ENCODE measurements at places on chromosomes 4 and X.

GRCh38 chr4:130922955-130923354 lies 1827.0 kb downstream of the C4orf33 start:
- no peak overlapping the region for H3K27ac ChIP-seq
- no peaks in the 10 kb centered on the region for H3K4me1 ChIP-seq

GRCh38 chr4:165872461-165873297 lies at the start of gene TLL1:
Gene TLL1, plus strand, starts transcription at chr4:165873237. Its CDS starts 668 bp downstream, at chr4:165873905.
- H3K27ac ChIP-seq: no peak within 1 kb of the TSS
- H3K4me3 ChIP-seq: no peak within 1 kb of the TSS
- H3K27me3 ChIP-seq: no peaks in the 10 kb centered on the region

DNA sequence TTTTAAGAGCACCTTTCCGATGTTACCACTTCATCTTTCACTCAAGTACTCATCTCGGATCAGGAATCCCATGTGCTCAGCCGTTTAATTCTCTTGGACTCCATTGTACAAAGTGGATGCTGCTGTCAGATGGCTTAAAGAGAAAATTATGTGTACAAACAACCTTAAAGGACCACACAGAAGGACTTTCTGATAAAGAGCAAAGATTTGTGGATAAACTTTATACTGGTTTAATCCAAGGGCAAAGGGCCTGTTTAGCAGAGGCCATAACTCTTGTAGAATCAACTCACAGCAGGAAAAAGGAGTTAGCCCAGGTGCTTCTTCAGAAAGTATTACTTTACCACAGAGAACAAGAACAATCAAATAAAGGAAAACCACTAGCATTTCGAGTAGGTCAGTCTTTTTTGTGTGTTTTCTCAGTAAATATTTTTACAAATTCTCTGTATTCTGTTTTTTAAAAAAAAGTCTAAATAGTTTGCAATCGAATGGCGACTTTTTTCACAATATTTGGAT lies 20.1 kb downstream of the MMAA start:
- H3K27ac ChIP-seq: no peak overlapping the region
- no peak for DNase-seq
- H3K4me3 ChIP-seq: no peak overlapping the region

DNA sequence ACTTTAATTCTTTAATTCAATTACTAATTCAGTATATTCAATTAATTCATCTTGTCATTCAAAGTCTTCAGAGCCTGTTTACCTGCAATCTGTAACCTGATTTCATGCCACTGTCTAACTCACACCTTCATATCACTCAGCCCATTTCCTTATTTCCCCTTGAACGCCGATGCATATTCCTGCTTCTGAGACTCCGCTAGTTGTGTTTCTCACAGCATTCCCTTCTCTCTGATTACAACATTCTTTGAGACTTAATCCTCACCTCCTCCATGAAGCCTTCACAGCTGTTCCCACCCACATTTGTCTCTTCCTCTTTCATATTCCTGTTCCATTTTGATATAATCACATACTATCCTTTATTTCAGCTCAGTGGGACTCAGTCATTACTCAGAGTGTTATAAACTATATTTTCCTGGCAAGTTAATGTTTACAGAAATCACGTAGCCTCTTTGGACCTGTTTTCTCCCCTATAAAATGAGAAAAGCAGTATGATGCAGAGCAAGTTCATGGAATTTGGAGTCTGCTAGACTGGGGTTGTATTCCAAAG lies 69.0 kb downstream of the MAP9 start:
- no peak overlapping the region for H3K27ac ChIP-seq
- DNase-seq: no peak

DNA sequence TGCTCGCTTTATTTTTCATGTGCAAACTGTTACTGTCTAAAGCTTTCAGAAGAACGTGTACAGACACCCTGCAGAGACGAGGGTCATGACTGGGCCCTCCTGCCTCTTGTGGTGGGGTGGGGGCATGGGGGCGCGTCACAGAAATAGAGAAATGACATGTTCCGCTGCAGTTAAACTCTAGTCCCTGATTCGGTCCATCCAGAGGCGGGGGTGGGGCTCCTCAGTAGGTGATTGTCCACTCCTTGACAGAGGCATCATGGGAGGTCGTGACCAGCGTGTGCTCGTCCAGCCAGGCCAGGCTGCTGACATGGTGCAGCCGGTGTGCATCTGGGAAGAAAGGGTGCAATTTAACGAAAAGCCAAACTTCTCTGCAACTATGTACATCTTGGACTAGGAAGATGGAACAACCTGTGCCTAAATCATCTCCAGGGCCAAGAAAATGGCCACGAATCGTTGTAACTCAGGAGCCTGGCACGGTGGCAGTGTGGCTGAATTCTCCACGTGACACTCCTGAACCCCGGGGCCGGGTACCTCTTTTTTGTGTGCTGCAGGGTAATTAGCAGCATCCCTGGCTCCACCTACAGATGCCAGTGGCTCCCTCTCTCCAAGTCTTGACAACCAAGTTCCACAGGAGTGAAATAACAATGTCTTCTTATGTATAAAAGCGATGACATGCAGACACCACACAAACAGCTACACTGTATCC lies 41.3 kb downstream of the WDR1 start:
- H3K36me3 ChIP-seq: peaks cover 70% of the 10 kb centered on the region
- H3K4me3 ChIP-seq: no peak overlapping the region
- no peak for DNase-seq
- H3K27me3 ChIP-seq: no peaks in the 10 kb centered on the region
- H3K27ac ChIP-seq: no peak overlapping the region
- no peaks in the 10 kb centered on the region for H3K4me1 ChIP-seq

DNA sequence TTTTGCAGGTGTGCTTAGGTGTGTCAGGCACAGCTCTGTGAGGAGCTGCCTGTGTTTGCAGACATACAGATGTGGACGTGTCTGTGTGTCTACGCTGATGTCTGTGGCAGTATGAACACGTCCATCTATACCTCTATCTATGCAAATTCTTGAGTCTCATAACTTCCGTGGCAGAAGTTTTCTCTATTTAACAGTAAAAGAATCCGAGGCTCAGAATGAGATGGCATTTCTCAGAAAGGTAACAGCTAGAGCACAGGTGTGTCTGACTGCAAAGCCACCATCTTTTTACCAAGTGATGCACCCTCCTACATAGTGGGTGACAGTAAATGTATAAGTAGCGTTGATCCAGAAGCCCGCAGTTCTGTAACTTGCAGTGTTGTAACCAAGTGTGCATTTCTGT lies 39.9 kb upstream of the CYP4V2 start:
- H3K4me1 ChIP-seq: no peaks in the 10 kb centered on the region
- H3K27ac ChIP-seq: no peak overlapping the region
- no peak for DNase-seq
- peaks cover 7% of the 10 kb centered on the region for H3K27me3 ChIP-seq
- no peak overlapping the region for H3K4me3 ChIP-seq

GRCh38 chrX:133440081-133440796 lies 24.9 kb upstream of the GPC4 start:
- no peak overlapping the region for H3K4me3 ChIP-seq
- H3K27ac ChIP-seq: no peak overlapping the region
- no peak for DNase-seq
- H3K36me3 ChIP-seq: no peaks in the 10 kb centered on the region
- no peaks in the 10 kb centered on the region for H3K27me3 ChIP-seq

DNA sequence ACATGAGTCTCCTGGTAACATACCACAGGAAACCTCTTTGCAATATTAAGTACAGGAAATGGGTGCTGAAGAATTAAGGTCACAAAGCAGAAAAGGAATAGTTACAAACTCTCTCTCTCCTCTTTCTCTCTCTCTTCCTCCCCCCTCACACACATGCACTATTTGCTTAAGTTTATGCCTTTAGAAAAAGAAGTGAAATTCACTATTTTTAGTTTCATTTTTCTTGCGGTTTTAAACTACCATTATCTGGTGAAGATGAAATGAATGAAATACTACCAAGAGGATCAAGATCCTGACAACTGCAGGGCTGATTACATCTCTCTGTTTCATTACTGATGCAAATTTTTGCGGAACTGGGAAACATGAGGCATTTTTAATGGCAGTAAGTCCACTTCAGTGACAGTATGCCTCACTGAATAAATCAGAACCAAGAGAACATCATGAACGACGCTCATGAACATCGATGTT lies 64.3 kb upstream of the FTHL17 start:
- no peaks in the 10 kb centered on the region for H3K4me1 ChIP-seq
- no peak overlapping the region for H3K4me3 ChIP-seq
- H3K36me3 ChIP-seq: no peaks in the 10 kb centered on the region
- H3K27me3 ChIP-seq: no peaks in the 10 kb centered on the region

GRCh38 chrX:108353452-108353851 lies 84.8 kb downstream of the COL4A6 start:
- no peaks in the 10 kb centered on the region for H3K4me1 ChIP-seq
- no peaks in the 10 kb centered on the region for H3K36me3 ChIP-seq
- H3K27ac ChIP-seq: no peak overlapping the region
- DNase-seq: no peak
- H3K27me3 ChIP-seq: no peaks in the 10 kb centered on the region

DNA sequence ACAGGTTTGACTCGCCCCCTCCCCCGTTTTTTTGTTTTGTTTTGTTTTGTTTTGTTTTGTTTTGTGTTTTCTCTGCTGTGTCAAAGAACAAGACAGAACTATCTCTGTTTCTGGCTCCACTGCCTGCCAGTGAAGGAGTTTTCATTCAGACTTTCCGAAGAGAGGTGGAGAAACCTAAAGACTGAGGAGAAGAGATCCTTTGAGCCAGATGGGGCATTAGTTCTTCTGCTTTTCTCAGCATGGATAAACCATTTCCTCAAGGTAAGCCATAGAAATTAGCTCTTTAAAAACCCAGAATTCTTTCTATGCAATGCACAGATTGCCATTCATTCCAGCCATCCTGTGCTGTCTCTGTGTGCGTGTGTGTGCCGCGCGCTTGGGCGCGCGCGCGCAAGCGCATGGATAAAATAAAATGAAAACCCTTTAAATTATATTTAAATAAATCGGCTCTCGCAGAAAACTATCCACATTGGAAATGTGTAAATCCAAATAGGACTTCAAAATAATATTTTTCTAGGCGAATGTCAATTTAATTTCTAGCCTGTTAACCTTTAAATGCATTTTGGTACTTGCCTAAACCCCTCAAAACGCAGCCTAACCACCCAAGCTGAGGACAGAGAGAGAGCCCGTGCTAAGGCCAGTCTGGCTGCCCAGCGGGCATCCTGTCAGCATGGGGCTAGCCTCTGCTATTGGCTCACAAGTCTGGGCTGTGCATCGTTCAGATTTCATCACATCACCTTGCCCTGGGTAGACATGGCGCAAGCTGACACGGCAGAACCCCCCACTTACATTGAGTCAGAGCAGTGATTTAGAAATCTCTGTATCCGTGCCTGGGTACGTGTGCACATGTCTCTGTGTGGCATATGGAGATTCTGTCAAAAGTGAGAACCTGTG lies 113.0 kb upstream of the VAMP7 start:
- H3K4me1 ChIP-seq: peaks cover 8% of the 10 kb centered on the region
- no peak for DNase-seq
- H3K4me3 ChIP-seq: no peak overlapping the region
- H3K27me3 ChIP-seq: no peaks in the 10 kb centered on the region
- no peaks in the 10 kb centered on the region for H3K36me3 ChIP-seq

DNA sequence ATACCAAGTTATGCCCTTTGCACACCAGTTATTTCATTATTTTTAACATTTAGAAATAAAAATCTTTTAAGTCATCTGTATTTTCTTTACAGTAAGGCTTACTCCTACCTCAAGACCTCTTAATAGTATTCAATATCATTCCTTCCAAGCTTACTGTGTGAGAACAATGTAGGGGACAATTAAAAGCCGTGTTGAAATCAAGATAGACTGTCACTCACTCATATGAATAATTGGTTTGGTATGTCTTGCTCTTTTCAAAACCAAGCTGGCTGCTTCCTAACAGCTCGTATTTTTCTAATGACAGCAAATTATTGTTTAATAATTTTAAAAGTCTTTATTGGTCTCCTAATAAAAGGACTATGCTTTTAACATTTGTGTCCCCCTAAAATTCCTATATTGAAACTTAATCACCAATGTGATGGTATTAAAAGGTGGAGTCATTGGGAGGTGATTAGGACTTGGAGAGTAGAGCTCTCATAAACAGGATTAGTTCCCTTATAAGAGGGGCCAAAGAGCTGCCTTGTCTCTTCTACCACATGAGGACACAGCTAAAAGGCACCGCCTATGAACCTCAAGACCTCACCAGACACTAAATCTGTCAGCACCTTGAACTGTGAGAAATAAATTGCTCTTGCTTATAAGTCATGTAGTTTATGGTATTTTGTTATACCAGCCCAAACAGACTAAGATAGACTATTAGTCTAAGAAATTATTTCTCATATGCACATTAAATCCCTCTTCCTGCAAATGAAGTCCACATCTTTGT lies 4.1 kb downstream of the ABCB7 start:
- no peaks in the 10 kb centered on the region for H3K36me3 ChIP-seq
- DNase-seq: no peak
- peaks cover 19% of the 10 kb centered on the region for H3K4me1 ChIP-seq
- H3K27me3 ChIP-seq: no peaks in the 10 kb centered on the region
- H3K4me3 ChIP-seq: no peak overlapping the region
- no peak overlapping the region for H3K27ac ChIP-seq

DNA sequence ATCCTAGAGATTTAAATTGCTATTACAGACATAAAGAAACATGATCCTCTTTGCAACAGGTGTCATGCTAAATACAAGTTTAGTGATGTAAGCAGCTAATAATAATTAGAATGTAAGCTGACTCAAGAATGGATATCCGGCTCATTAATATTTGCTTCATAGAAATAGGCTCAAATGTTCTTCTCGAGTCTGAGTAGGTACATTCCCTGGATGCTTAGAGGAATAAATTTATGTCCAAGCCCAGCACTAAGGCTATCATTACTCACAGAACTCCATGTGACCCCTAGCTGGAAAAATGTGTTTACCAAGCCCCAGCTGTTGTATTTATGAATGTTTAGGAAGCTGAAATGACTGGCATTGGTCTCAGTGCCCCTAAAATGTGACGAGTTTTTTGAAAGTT lies 87.6 kb upstream of the TSPAN7 start:
- no peak overlapping the region for H3K27ac ChIP-seq
- H3K36me3 ChIP-seq: no peaks in the 10 kb centered on the region
- DNase-seq: no peak
- H3K4me3 ChIP-seq: no peak overlapping the region
- H3K27me3 ChIP-seq: no peaks in the 10 kb centered on the region
- H3K4me1 ChIP-seq: no peaks in the 10 kb centered on the region

- DNase-seq: no peak
- H3K27me3 ChIP-seq: no peaks in the 10 kb centered on the region
- peaks cover 3% of the 10 kb centered on the region for H3K4me1 ChIP-seq
These were observed 93.4 kb downstream of the NHSL2 start for GRCh38 chrX:72003811-72004750.

GRCh38 chrX:84318661-84319060 lies 130.7 kb upstream of the RPS6KA6 start:
- H3K36me3 ChIP-seq: no peaks in the 10 kb centered on the region
- no peaks in the 10 kb centered on the region for H3K4me1 ChIP-seq
- H3K27me3 ChIP-seq: no peaks in the 10 kb centered on the region
- no peak for DNase-seq
- no peak overlapping the region for H3K27ac ChIP-seq

DNA sequence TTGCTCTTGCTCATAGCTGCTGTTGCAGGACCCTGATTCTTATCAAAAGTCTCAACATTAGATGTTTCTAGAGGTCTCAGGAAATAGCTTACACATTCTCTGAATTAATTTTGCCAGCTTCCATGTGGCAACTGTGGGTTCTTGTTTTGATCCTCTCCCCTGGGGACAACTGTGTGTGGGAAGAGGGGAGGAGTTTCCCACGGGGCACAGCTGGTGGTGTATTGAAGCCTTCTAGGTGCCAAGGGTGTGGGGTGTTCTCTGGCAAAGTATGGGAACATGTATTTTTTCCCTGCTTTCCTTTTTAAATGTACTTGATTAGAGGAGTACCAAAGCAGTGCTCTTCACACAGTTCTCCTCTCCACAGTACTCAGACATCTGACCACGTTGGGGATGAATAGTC lies 212.7 kb downstream of the RPA4 start:
- H3K4me1 ChIP-seq: no peaks in the 10 kb centered on the region
- no peaks in the 10 kb centered on the region for H3K27me3 ChIP-seq
- no peak for DNase-seq
- H3K36me3 ChIP-seq: no peaks in the 10 kb centered on the region
- no peak overlapping the region for H3K27ac ChIP-seq
